ENCODE measurements at places on chromosomes 12 and 14.

DNA sequence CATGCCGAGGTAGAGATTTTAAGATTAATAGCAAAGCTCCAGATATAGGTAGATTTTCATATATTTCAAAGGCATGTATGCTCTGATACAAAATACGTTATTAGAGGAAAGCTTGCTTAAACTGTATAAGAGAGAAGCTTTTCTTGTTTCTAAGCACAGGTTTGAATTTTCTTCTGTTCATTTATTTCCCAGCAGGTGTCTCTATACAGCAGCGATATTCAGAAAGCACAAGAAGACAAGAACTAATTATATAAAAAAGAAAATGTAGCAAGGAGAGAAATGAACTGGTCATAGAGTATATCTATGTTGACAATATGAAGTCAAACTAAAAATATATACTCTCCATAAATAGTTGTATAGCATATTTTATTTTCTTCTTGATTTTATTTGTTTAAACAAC is 307.4 kb upstream of the NOVA1 start:
- no peak for DNase-seq

DNA sequence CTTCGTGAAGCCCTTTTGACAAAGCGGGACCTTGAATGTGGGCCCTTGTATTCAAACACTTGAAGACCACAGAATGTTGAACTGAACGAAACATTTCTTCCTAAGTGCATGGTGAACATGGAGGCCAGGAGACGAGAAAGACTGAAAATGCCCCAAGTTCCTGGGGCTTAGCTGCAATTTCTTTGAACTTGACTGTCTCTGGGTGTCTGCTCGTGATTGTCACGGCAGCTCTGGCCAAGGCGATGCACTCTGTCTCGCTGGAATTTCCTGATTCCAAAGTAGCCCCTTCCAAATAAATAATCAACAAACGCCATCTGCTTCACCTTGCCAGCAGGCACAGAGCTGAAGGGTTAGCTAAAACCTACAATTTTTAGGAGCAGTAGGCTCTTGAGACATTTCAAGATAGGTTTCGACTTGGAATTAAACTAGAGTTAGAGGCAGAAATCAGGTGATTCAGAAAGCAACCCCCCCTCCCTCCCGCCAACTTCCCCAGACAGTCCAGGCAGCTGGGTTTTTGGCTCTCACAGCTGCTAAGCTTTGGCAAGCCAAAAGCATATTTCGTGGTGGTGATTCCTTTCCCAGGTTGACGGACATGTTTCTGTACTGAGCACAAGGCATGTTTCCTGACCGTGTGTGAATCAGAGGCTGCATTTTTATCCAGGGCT is 13.5 kb upstream of the IRF2BPL start:
- no peak for DNase-seq

DNA sequence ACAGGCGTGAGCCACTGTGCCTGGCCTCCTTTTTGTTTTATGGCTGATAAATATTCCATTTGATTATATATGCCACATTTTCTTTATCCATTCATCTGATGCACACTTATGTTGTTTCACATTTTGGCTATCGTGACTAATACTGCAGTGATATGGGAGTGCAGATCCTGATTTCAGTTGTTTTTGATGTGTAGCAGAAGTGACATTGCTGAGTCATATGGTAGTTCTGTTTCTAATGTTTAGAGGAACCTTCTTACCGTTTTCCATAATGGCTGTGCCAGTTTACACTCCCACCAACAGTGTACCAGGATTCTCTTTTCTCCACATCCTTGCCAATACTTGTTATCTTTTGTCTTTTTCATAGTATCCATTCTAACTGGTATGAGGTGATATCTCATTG is 235.9 kb downstream of the ERC1 start:
- DNase-seq = no peak

- DNase-seq = no peak
Observed at GRCh38 chr12:130398100-130398848, 60.6 kb downstream of the PIWIL1 start.

GRCh38 chr12:119682639-119683252 is 14.8 kb downstream of the PRKAB1 start:
- DNase-seq = no peak
